ENCODE measurements at places on chromosomes 1 and 21.
A peak's percentile ranks its signal among the peaks of the same experiment; 100 is the strongest.

GRCh38 chr1:62391369-62391971 is 45.4 kb upstream of the USP1 start:
- DNase-seq, result no peak

DNA sequence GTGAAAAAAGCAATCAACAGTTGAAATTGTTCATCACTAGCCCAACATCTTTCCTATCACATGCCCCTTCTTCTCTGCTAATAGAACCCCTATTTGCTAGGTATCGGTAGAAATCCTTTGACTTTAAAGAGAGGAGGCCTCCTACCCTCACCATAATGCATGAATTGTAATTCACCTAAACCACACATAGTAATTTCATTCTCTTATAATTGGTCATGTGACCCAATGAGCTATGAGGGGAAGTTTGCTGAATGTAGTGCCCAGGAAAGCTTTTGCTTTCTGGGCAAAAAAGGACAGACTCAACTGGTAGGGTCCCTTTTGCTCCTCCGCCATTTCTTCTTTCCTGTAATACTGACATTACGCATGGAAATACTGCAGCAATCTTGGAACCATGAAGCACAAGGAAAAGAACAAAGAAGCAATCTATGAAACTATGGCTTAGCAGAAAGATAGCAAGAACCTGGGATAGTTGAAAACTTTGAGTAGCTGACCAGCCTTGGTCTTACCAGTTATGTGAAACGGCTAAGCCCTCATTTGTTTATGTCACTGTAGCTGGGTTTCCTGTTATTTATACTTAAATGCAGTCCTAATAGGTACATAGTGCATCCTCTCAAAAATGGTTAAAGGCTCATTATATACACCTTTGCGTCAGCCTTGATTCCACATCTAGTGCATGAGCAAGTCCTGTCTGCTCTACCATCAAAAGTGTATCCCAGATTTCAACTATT is 10.2 kb upstream of the CHI3L2 start:
- DNase-seq, result no peak

- no peak for DNase-seq
These were observed 31.2 kb downstream of the KCNA10 start for GRCh38 chr1:110487726-110488125.

DNA sequence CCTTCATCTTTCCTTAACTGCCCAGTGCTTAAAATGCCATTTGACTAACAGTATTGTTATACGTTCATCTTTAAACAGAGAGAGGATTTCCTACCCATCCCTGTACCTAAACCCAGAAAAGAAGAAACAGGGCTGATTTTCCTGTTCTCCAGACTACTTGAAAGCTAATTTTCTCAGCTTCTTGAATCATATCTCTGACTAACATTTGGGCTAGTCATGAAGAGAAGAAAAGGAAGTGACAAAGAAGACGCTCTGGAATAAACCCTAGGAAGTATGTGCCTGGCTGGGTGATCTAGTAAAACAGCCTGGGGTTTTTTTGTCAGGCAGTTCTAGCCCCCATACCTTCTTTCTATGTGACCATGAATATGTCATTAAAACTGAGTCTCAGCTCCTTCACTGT is 44.8 kb upstream of the SGIP1 start:
- no peak for DNase-seq

DNA sequence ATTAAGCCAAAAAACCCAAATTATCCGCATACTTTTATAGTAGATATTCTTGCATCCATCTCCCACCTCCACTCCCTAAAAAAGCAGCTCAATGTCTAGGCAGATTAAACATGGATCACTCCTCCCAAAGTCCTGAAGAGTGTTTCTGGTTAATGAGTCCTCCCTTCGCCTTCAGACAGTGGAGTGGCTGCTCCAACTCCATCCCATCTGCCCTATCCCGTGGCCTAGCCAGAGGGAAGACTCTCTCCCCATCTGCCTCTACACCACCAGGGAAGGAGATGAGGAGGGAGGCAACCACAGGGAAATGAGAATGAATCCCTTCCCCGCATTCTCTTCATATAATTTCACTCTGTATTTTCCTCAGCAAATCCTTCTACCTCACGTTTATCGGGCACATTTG is 103.8 kb downstream of the SLC45A1 start:
- DNase-seq, result peak; percentile 76

DNA sequence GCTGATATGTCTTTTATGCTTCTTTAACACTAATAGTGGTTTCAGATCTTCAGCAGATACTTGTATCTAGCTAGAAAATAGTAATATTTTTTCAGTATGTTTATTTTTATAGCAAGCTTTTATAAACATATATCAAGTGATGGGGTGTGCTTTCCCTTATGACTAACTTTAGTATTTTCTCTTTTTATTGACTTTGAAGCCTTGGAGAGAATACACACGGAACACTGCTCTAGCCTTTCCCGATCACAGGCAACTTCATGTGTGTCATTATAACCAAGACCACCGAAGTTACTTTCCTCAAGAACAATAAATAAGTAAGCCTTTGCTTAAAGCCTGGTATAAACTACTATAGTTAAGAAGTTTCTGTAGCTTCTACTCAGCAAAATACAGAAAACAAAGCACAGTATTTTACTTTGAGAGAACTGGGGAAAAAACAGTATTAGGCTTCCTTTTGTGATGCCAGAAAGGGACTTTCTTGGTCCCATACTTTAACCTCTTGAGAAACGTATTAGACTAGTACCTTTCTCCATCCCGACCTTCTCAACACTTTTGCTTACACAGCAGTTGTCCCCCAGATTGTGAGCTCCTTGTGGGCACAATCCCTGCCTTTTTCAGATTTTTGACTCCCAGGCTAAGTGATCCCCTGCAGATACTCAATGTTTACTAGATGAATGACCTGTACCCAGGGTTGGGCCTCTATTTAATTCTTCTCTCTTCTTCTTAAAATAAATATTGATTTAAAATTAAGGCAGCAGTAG is 3.3 kb downstream of the ADSS2 start:
- DNase-seq, result no peak

DNA sequence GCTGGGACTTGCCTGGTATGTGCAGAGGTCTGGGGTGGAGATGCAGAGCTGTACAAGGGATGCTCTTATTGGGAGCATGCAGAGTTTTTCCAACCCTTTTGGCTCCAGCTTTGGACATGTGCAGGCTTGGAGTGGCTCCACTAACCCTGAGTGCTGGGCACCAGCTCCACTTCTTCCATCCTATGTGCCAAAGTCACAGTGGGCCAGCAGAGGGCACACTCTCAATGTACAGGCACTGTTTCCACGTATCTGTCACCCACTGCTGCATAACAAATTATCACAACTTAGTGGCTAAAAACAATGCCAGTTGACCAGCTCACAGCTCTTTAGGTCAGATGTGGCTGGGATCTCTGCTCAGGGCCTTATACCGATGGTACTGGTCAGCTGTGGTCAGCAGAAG is 631.8 kb downstream of the AJAP1 start:
- no peak for DNase-seq

- DNase-seq, result no peak
These were observed 67.5 kb upstream of the CD1D start for GRCh38 chr1:158112994-158113758.

GRCh38 chr1:17194133-17194475 is 10.8 kb upstream of the PADI1 start:
- peak; percentile 83 for DNase-seq

GRCh38 chr1:8939362-8939995 is 6.2 kb upstream of the CA6 start:
- DNase-seq, result no peak

DNA sequence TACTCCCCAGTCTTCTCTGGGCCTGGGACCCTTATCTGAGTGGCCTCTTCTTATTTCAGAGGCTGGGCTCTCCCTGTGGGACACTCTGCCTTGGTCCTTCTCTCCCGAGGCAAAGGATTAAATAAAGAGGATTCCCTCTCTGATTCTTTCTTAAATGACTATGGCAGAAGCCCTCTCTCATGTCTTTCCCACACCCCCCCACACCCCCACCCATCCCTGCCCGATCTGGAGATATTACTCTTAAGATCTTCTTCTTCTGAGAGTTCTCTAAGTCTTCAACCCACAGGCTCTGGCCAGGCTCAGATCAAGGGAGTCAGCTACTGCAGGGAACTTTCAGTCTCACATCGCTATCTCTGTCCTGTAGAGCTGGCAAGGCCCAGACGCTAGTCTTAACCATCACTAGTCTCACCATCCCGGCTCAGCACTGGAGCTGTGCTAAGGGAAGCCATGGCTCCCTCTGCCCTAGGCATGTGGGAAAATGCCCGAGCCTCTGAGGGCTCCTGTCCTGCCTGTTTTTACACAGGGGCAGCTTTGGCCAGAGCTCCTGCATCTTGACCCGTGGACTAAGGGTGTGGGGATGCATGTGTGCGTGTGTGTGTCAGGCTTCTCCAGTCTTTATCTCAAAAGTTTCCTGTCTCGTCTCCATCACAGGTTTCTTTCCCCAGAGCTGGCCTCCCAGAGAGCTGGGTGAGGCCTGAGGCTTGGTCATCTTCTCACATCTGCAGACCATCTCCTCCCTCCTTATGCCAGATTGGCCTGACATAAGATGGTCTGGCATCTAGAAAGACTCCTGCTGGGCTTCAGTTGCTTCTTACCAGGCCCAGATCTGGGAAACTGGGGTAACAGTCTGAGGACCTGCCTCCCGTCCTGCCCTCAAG is 36.7 kb downstream of the LGR6 start:
- no peak for DNase-seq

- DNase-seq, result no peak
These were observed 9.3 kb upstream of the SLX9 start for GRCh38 chr21:44930543-44930981.

- DNase-seq, result no peak
These were observed 137.8 kb downstream of the GREM2 start for GRCh38 chr1:240474133-240474614.

DNA sequence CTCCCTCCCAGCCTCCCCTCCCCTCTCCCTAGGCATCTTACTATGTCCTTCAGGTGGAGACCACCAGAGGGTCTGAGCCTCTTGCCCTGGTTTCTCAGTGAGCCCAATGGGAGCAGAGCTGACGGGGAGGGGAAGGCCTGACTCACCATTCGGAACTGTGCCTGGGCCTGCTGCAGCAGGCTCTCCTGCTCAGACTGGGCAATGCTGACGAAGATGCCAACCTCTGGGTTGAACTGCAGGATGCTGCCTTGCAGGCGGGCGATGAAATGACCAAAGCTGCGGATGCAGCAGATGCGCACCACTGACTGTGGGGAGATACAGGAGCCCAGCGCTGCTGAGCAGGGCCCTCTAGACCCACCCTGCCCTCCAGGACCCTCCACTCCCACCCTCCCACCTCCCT is 11.0 kb upstream of the PAQR6 start:
- DNase-seq, result no peak

GRCh38 chr1:147053269-147053668 is 115.1 kb downstream of the NBPF12 start:
- DNase-seq, result no peak

GRCh38 chr1:214717351-214717750 is 114.4 kb downstream of the CENPF start:
- DNase-seq, result no peak
